ENCODE measurements at places on chromosomes 16 and 17.
A peak's percentile ranks its signal among the peaks of the same experiment; 100 is the strongest.

- H3K4me1 ChIP-seq: no peaks in the 10 kb centered on the region
- H3K36me3 ChIP-seq: no peaks in the 10 kb centered on the region
- H3K27ac ChIP-seq: no peak overlapping the region
- H3K4me3 ChIP-seq: no peak overlapping the region
- no peaks in the 10 kb centered on the region for H3K27me3 ChIP-seq
Observed at GRCh38 chr16:7315813-7316212, 16.8 kb upstream of the RBFOX1 start.

DNA sequence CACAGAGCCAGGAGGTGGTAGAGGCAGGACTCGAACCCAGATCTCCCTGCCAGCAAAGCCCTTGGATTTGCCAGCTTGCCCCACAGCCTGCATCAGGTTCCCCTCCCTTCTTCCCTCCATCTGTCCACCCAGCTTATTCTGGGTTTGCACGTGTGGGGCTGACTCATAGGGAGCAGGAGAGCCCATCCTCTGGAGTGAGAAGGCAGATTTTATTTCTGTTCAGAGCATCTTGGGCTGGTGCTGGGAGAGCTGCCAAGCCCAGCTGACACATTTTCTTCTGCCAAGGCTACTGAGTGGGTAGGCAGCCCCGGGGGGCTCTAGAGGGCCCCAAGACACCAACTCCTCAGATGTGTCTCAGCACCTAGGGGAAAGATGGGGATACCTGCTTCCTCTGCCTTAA, 106.3 kb upstream of the CRHR1 start:
- no peak overlapping the region for H3K4me3 ChIP-seq
- H3K27me3 ChIP-seq: no peaks in the 10 kb centered on the region
- no peaks in the 10 kb centered on the region for H3K36me3 ChIP-seq
- no peak for DNase-seq
- no peaks in the 10 kb centered on the region for H3K4me1 ChIP-seq

DNA sequence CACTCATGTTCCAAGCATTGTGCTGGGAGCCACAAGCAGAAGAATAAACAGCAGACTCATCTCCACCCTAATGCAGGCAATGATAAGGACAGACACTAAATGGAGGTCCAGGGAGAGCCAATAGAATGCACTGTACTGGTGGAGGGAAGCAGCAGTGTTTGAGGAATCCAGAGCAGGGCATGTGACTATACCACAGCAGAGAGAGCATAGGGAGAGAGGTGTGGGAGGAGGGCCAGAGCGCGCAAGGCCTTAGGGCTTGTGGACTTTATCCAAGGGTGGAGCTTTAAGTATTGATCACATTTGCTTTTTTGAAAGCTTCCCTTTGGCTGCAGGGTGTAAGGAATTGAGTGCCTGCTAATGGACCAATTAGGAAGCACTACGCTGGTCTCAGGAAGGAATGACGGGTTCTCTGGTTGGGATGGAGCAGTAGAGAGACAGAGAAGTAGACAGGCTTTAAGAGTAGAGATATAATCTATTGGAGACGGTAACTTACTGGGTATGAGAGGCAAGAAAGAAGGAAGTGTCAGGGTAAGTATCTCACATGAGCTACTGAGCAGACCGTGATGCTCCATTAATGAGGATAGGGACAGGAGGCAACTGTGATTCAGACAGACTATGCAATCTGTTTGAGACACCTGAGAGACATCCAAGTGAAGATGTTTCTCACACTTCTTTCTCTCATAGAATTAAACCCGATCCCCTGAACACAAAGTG, 82.2 kb downstream of the MYO1D start:
- no peak overlapping the region for H3K4me3 ChIP-seq
- H3K4me1 ChIP-seq: peaks cover 2% of the 10 kb centered on the region
- H3K36me3 ChIP-seq: no peaks in the 10 kb centered on the region
- H3K27me3 ChIP-seq: peaks cover 18% of the 10 kb centered on the region
- no peak overlapping the region for H3K27ac ChIP-seq
- no peak for DNase-seq

GRCh38 chr17:27477050-27477888, 21.0 kb downstream of the KSR1 start:
- no peak overlapping the region for H3K4me3 ChIP-seq
- H3K36me3 ChIP-seq: peaks cover 10% of the 10 kb centered on the region
- DNase-seq: no peak
- H3K27me3 ChIP-seq: no peaks in the 10 kb centered on the region
- peak overlapping the region; percentile 50 for H3K27ac ChIP-seq

- no peaks in the 10 kb centered on the region for H3K4me1 ChIP-seq
- peaks cover 17% of the 10 kb centered on the region for H3K27me3 ChIP-seq
- H3K36me3 ChIP-seq: no peaks in the 10 kb centered on the region
- H3K27ac ChIP-seq: no peak overlapping the region
- DNase-seq: no peak
- no peak overlapping the region for H3K4me3 ChIP-seq
Observed at GRCh38 chr16:1911467-1912214, 6.6 kb downstream of the HS3ST6 start.

DNA sequence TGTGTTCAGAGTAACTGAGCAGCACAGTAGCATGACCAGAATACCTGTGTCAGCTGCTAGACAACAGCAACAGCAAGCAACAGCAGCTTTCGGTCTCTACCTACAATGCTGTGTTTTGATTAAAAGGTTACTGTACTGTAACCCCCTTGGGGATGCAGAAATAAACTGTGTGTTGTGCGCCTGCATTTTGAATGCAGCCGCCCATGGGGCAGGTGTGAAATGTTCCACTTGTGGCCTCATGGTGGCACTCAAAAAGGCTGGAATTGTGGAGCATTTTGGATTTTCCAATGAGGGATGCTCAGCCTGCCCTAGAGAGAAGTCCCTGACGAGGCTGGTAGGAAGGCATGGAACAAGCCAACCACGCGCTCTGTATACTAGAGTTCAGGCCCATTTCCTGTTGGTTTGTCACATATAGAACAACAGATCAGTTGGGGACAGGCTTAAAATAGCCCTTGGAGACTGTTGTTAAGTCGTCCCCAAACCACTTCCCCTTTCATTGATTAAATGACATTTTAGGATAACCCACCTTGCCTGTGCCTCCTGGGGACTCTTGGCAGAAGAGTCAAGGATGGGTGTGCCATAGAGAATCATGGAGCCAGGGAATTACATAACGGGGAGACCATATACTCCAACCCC, 27.1 kb downstream of the SCPEP1 start:
- no peak overlapping the region for H3K27ac ChIP-seq
- H3K36me3 ChIP-seq: peaks cover 8% of the 10 kb centered on the region
- no peak overlapping the region for H3K4me3 ChIP-seq
- no peak for DNase-seq
- H3K27me3 ChIP-seq: peaks cover under 1% of the 10 kb centered on the region

DNA sequence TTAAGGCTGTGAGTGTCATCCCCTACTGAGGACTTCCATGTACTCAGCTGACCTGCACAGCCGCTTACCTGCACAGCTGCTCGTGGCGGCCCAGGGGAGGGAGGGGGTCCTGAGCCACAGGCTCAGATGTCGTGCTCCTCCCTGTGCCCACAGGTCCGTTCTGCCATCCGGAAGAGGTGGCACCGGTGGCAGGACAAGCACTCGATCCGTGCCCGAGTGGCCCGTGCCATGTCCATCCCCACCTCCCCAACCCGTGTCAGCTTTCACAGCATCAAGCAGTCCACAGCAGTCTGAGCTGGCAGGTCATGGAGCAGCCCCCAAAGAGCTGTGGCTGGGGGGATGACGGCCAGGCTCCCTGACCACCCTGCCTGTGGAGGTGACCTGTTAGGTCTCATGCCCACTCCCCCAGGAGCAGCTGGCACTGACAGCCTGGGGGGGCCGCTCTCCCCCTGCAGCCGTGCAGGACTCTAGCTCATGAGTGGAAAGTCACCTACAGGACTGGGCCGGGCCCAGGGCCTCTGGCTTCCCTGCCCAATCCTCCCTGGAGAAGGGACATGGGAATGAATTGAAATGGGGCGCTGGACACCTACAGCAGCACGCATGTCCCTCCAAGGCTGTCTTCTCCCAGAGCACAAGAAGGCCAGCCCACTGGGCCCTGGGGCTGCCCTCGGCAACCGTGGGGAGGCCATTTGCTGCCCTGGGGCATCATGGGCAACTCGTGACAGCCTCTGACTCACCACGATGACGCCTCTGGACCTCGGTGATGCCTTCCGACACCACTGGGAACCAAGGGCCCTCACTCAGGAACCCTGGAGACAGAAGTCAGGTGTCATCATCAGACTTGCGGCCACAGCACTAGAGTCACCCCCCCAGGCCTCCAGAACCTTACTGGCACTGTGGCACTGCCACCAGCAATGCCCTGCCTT, 9.9 kb upstream of the SPPL2C start:
- no peak overlapping the region for H3K4me3 ChIP-seq
- DNase-seq: no peak
- no peak overlapping the region for H3K27ac ChIP-seq
- H3K36me3 ChIP-seq: no peaks in the 10 kb centered on the region

DNA sequence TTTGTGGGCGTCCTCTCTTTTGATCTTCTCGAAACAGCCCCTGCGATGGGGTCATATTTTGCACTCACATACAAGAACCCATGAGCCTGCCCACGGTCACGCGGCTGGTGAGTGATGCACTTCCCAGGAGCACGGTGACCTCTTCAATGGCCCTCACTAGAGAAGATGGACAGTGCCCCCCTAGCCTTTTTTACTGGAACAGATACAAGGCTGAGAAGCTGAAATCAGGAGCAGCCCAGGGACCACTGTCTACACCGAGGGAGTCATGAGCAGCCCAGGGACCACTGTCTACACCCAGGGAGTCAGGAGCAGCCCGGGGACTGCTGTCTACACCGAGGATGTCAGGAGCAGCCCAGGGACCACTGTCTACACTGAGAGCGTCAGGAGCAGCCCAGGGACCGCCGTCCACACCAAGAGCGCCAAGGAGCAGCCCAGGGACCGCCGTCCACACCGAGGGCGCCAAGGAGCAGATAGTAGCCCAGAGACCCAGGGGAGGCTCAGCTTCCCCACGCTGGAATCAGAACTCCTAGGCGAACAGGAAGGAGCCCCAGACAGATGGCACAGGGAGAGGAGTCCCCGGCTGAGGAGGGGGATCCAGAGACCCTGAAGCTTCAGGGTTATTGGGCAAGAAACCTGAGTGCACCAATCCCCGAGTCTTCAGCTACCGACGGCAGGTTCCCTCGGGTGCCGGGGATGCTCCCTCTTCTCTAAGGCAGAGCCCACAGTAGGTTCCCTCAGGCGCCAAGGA, 23.7 kb downstream of the ACSF3 start:
- no peak overlapping the region for H3K4me3 ChIP-seq
- H3K36me3 ChIP-seq: peaks cover 61% of the 10 kb centered on the region
- H3K27me3 ChIP-seq: no peaks in the 10 kb centered on the region
- H3K4me1 ChIP-seq: peaks cover 31% of the 10 kb centered on the region
- H3K27ac ChIP-seq: peak overlapping the region; percentile 43
- no peak for DNase-seq

GRCh38 chr16:86494565-86495356, 15.6 kb upstream of the FOXF1 start:
- H3K27me3 ChIP-seq: peaks cover 66% of the 10 kb centered on the region
- no peak overlapping the region for H3K4me3 ChIP-seq
- DNase-seq: no peak
- no peaks in the 10 kb centered on the region for H3K4me1 ChIP-seq
- no peaks in the 10 kb centered on the region for H3K36me3 ChIP-seq

DNA sequence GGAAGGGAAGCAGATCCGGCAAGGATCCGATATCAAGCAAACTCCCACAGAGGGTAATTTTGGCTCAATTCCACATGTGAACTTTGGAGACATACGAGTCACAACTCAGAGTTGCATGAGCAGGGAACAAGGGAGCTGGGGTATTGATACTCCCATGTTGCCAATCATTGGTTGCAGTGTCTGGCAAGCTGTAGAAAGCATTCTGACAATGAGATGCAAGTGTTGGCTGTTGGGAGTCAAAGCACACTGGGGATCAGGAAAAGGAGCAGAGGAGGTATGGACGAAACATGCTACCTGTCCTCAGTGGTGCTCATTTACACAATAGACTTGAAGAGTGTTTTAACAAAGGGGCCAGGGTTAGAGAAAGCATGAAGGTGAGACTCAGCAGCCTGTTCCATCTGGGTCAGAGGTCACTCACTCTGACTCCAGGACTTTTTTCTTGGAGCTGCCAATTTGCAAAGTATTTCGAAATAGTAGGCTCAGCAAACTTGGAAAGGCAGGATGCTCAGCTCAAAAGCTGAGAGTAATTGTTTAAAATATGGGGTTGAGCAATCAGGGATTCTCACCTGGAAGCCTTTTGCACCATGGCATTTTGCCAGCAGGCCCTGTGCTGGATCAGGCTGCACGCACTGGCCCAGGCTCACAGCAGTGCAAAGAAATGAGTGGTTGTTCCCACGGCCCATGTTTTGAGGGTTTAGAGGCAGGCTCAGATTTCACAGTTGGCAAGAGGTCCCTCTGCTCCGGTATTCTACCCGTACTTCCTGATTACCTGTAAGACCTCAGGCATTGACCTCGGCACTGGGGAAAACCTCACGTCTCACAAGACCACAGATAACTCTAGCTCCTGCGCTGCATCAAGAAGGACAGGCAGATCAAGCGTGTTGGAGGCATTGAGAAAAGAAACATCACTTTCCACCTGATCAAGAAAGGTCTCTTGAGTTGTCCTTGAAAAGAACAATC, 17.6 kb upstream of the NKD1 start:
- H3K4me1 ChIP-seq: no peaks in the 10 kb centered on the region
- H3K4me3 ChIP-seq: no peak overlapping the region
- no peak overlapping the region for H3K27ac ChIP-seq
- H3K36me3 ChIP-seq: no peaks in the 10 kb centered on the region
- no peak for DNase-seq

Measured in activated T-helper 2 cell treated with anti-CD3 and anti-CD28 coated beads, Interferon-gamma antibody, Interleukin-2, Interleukin-4, amounts not matched to agents 10 μg/mL and 5 μg/mL and 100 μg/mL, durations not matched to agents 14 hours and 24 hours and 36 hours (primary cell).